CD4-positive, alpha-beta T cell treated with Interleukin-4 for 4 hours (primary cell): ENCODE measurements at places on chromosomes 1 and 21.
A peak's percentile ranks its signal among the peaks of the same experiment; 100 is the strongest.

DNA sequence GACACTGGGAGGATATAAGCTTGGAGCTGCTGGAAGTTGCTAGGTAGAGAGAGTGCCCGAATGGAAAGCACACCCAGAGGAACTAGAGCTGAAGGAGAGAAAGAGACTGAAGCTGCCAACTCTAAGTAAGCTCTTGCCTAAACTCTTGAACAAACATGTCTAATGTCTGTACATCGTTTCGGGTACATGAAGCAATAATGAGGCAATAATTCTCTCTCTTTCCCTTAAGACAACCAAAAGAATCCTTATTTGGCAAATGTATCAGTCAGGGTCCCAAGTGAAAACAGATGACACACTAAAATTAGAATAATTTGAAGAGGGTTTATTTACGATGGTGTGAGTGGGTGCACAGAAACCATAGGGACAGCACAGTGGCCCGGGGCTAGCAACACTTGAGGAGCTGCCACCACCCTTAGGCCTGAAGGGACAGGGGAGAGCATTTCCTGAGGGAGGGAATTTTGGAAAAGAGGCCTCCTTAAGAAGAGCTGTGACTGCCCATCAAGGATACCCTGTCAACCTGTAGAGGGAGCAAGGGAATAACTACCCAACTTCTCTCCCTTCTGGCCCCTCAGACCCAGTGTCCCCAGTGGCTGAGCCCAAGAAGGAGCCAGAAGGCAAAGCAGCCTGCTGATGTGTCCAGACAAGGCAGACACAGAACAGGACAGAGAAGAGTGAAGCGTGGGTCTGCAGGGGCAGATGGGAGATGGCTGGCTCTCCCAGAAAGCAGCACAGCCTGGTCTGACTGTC is 36.1 kb upstream of the KHDRBS1 start:
- no peak for DNase-seq

- DNase-seq, result peak; percentile 84
Observed at GRCh38 chr21:34126269-34126668, 52.9 kb downstream of the MRPS6 start.

DNA sequence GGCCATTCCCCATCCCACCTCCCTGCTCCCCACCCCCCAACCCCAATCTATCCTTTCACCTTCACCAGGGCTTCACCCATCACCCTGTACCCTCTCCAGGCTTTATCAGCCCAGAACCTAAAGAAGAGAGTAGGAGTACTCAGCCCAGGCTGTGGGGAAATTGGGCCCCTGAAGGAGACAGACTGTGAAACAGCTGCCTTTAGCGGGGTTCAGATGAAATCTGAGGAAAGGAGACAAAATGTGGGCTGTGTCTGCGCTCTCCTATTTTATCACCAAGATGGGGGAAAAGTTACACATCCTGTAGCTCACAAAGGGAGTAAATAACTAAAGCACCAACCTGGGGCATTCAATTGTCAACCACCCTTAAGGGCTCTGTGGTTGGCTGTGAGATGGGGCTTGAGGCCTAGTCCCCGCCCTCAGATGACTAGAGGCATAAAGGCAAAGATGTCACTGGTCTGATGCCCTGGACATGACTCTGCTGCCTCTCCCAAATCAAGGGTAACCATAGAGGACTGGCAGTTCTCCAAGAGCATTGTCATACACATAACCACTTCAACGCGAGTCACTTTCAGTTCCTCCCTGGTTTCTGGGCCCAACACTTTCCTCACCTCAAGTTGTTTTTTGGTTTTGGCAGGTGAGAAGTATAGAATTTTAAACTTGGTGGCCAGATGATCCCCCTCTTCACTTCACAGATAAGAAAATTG is 30.0 kb downstream of the SLC27A3 start:
- peak; percentile 91 for DNase-seq

DNA sequence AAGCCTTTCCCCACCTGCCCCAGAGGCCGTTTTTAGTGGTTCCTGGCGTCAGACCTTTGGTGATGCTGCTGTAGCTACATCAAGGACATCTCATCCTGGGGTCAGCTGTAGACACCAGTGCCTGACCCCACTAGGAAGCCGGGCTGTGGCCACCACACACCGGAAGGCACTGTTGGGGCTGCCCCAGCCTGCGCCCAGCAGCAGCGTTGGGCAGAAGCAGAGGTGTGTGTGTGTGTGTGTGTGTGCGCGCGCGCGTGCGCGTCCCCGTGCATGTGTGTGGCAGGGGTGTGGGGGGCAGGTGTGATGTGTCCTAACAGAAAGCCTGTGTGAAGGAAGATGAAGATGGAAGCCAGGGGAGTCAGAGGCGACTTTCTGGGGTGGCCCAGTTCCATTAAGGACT is 62.0 kb upstream of the COL6A1 start:
- no peak for DNase-seq

- DNase-seq, result no peak
Observed at GRCh38 chr1:210061992-210062391, 124.0 kb downstream of the SYT14 start.
